ENCODE measurements at places on chromosomes 13 and 19. TPM values are rescaled to one million over a fixed set of nuclear protein-coding genes. Genes with fewer than 3 reads are reported as not detected.

ZNF177 gene
- 3.7 TPM for total RNA-seq

ZNF256 gene
- total RNA-seq, result 10.6 TPM

- no peak for DNase-seq
These were observed 26.6 kb downstream of the GNG7 start for GRCh38 chr19:2675892-2676291.

DNA sequence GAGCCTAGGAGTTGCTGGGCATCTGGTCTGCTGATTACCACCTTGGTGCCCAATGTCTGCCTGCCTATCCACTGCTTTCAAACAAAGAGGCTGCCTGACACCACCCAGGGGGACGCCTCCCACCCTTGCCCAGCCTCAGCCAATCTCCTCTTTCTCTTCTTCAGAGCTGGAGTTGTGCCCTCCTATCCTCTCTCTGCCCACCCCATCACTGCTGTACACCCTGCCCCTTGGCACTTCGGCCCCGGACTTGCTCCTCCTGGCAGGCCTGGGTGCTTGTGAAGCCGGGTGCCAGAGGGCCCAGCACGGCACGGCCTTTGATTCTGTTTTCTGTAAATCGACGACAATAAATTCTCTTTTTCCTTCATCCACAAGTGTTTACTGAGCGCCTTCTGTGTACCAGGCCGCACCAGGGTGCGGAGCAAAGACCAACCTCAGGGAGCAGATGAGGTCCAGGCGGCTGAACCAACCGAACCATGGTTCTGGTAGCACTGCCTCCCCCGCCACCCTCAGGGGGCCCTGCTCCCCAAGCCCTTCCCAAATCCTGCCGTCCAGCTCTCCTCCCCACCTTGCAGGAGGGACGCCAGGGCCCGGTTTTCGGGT, 5.0 kb downstream of the RNF225 start:
- no peak for DNase-seq

DNA sequence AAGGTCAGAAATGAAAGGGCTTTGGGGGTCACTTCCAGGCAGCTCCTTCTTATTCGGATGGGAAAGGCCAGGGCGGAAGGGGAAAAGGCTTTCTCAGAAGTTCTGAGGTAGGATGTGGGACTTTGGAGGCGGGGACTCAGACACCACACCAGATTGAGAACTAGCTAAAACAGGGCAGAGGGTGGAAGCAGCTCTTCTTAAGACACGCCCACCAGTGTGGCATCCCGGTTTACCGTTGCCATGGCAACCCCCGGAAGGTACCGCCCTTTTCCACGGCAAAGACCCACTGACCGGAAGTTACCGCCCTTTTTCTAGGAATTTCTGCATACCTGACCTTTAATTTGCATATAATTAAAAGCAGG, 3.8 kb upstream of the LILRA5 start:
- no peak for DNase-seq

- DNase-seq, result no peak
These were observed 187.8 kb upstream of the GPR12 start for GRCh38 chr13:26948353-26948752.

DNA sequence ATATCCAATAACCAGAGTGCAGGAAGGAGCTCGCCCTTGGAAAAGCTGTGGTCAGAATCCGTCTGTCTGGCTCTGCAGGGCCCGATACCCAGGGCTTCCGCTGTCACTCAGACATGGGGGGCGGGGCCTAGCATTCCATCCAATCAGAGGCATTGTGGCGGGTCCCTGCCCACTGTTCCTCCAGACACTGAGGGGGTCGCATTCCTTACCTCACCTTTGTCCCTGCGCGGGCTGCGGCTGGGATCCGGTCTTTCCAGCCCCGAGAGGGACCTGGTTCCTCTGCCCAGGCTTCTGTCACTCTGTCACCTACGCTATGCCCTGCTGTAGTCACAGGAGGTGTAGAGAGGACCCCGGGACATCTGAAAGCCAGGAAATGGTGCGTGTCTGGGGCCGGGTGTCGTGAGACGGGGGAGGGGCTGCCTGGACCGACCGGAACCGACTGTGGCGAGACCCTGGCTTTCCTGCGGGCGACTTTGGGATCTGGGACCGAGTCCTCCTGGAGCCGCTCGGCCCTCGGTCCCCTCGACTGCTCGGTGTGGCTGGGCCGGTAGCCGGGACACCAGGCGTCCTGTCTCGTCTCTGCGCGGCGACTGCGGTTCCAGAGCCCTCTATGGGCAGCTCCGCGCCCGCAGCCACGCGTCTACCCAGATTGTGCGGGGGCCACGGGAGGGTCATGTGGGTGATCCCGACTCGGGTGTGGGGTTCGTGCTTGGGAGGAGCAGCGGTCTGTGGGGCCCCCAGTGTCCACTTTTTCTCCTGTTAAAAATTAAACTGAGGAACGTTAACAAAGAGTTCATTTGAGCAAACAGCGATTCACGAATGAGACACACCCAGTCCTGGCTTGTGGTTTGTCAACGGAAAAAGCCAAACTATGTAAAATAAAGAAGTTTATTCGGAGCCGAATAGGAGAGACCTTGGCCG, at the start of gene ZNF69:
Gene ZNF69 (plus strand): TSS at position 172 of the 921 bp plus-strand sequence. CDS start 142 bp downstream, at position 314.
- DNase-seq, result peak; percentile 90

DNA sequence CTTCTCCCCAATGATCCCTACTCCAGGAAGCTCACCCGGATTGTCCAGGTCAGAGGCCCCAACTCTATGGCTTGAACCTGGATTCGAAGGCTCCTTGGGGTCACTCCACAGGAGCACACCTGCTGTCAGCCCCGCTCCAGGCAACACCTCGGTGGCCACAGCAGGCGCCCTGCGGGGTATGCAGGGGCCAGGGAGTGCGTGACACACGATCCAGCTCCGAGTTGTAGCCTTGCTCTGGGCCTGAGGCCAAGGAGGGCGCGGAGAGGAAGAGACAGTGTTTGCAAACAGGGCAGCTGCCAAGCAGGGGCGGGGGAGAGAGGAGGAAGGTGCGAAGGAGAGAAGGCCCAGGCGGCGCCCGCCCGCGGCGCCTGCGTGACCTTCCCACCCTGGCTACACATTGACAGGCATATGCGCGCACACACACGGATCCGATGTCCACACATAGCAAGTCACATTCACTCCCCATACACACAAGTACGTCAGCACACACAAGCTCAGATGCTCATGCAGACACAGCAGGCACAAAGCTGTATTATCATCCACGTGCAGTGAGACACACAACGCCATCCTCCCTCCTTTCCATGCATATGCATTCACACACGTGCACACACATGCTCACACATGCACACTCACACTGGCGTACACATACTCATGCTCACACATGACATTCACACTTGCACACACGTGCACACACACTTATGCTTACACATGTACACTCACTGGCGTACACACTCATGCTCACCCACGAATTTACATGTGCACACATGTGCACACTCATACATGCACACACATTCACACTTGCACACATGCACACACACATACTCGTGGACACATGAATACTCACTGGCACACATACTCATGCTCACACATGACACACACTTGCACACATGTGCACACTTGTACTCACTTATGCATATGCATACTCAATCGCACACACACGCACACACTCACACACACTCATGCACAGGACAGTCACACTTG, 10.4 kb downstream of the SBK2 start:
- DNase-seq, result peak; percentile 71

- no peak for DNase-seq
These were observed 695 bp downstream of the BST2 start for GRCh38 chr19:17404621-17405249.

PRR19 gene
- total RNA-seq, result 1.6 TPM

DHRS12 gene
- 23.3 TPM for total RNA-seq

TMEM221 gene
- total RNA-seq, result 0.31 TPM

- no peak for DNase-seq
These were observed 4.9 kb downstream of the GSX1 start for GRCh38 chr13:27797228-27797624.
